ENCODE measurements at places on chromosomes 6 and 20.

DNA sequence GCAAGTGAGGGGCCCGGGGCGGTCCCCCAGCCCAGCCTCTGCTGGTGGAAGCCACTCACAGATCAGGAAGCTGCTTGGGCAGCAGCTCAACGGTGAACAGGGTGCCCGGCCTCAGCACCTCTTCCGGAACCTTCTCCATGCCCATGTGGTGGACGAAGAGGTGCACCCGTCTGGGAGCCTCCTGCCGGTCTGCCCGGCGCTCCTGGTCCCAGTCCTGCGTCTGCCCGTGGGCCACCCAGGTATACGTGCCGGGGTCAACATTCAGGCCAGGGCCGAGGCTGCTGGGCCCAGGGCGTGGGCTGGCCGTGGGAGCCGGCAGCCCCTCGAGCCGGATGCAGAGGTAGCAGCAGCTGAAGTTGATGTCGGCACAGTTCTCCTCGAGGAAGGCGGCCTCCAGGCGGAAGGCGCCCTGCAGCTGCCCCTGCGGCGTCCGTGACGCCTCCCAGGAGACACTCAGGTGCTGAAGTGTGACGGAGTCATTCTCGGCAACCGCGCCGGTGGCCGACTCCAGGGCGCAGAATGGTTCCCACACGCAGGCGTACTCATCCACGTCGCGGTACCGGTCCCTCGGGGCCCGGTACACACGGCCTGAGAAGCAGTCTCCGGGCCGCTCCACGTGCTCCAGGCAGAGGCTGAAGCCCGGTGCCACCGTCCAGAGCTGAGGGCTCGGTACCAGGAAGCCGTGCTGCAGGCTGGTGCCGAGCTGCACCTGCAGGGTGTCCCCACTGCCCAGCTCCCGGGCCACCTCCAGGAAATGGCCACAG is 8.7 kb downstream of the FNDC11 start:
- DNase-seq = no peak

GRCh38 chr20:50460608-50461267 is 49.4 kb upstream of the PTPN1 start:
- peak; percentile 45 for DNase-seq

DNA sequence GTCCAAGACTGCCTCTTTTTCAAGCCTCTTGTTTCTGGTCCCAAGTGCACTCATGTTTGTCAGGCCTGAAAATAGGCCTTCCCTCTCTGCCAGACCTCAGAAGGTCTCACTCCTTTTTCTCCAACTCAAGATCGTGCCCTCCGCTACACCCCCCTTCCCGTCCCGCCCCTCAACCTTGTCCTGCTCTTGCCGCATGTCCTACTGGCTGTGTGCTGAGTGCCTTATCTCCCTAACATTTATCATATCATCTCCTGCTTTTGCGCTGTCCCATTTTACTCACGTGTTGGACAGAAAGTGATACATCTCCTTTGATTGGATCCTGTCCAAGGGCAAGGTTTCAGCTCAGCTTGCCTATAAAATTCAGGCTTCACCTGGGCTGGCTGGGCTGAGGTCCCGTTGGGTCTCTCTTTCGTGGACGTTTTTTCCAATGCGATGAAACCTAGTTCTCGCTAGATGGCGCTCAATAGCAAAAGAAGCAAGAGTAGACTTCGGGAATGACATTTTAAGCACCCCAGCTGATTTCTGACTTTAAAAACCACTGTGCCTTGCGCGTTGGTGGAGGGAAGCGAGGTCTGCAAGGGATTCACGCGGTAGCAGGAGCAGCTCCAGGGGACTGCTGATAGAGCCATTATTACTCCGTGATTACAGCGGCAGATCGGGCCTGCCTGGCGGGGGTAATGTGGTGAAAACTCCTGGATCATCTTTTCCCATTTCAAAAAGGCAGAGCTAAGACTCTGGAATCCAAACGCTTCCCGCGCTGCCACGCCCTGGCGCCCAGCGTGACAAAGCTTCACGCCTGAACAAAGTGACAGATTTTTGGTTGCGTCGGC is 137.6 kb downstream of the IMPG1 start:
- peak; percentile 72 for DNase-seq

DNA sequence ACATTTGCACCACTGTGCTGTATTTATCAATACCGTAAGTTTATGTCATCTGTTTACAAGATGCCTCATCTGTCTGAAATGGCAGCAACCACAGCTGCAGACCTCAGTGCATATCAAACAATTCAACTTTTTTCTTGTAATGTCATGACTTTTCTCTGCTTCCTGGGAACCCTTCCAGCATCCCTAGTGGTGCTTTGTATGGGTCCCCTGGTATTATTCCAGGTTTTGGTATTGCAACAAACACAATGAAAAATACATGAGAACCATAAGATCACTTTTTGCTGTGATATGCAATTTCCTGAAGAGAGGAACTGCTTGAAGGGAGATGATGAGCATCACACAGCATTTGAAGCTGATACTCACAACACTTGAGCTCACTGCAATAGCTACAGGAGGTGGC is 12.0 kb upstream of the TXNDC5 start:
- DNase-seq = no peak

DNA sequence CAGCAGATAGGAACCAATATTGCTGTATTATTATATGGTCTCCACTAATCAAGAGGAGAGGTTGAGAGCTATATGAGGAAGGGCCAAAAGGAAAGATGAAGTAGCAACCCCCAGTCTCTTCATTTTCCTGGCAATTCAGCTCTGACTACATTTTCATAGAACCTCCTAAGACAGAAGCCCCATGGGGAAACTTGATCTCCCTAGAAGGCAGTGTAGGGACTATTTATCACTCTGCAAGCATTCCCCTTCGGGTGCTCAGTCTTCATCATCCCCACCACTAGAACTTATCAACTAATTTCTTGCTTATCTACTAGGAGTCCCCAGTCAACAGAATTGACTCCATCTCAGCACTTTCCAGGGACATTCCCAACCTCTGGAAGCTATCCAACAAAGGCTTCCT is 25.5 kb upstream of the ITCH start:
- DNase-seq = no peak

- no peak for DNase-seq
Observed at GRCh38 chr6:47663462-47664216, 34.7 kb upstream of the ADGRF4 start.

DNA sequence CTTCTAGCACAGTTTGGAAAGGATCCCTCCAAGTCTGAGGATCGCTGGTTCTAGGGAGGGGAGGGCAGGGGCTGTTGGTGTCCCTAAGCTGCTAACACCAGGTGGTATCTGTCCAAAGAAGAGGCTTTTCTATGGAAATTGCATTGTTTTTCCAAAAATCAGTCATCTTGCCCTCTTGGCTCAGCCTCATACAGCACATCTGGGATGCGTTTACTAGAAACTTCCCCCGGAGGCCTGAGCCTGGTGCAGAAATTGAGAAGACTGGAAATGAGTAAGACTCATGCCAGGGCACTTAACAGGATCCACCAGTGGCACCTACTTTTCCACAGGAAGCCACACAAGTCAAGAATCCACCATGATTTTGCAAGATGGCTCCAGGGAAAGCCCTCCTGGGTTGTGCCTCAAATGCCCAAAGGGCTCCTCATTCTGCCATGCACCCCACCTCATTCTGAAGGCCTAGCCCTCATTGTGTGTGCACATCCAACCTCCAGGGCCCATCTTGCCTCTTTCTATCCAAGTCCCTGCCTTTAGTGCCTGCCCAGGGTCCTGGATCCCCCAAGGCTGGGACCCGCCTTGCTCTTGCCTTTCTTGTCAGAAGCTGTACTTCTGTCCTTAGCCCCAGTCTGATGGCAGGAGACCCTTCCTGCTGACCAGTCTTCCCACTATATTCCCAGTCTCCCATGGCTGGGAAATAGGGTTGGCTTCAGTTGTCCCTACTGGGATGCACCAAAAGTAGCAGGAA is 97.6 kb downstream of the MRPL14 start:
- DNase-seq = no peak

- no peak for DNase-seq
Observed at GRCh38 chr20:22408521-22409402, 175.6 kb downstream of the FOXA2 start.

GRCh38 chr6:157823001-157823527 is at the start of gene SNX9:
Gene SNX9 (plus strand): TSS chr6:157823246. CDS start chr6:157823435, 189 bp downstream.
- DNase-seq = peak; percentile 23

DNA sequence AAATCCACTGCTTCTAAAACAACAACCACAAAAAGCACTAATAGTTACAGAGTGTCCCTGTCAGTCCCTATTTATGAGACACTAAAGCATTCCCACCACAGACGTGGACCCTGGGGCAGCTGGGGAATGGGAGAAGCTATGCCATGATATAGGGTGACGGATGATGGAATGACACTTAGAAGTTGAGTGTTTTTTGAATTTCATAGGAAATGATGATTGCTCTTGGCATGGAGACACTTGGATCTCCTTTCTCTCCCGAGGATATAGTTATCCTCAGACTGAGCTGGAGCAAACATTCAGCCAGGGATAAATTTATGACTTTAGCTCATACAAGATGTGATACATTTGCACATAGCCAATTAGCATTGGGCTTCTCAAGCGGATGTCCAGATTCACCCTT is 151.2 kb downstream of the EDN3 start:
- DNase-seq = no peak

GRCh38 chr6:1611572-1612298 is 2.0 kb downstream of the FOXC1 start:
- no peak for DNase-seq

- DNase-seq = no peak
Observed at GRCh38 chr20:33408716-33409654, 7.7 kb upstream of the CDK5RAP1 start.

GRCh38 chr20:1813101-1813529 is 82.1 kb upstream of the SIRPA start:
- DNase-seq = no peak
